ENCODE measurements at places on chromosomes 7 and 10. TPM values are rescaled to one million over a fixed set of nuclear protein-coding genes. Genes with fewer than 3 reads are reported as not detected.

The PPP1R17 gene
- not detected for total RNA-seq

The TECTB gene
- not detected for total RNA-seq

The FAM170B gene
- total RNA-seq: not detected

The CALML3 gene
- total RNA-seq: not detected

The PSMG3 gene
- 32.7 TPM for total RNA-seq

The RBM33 gene
- 19.6 TPM for total RNA-seq

DNA sequence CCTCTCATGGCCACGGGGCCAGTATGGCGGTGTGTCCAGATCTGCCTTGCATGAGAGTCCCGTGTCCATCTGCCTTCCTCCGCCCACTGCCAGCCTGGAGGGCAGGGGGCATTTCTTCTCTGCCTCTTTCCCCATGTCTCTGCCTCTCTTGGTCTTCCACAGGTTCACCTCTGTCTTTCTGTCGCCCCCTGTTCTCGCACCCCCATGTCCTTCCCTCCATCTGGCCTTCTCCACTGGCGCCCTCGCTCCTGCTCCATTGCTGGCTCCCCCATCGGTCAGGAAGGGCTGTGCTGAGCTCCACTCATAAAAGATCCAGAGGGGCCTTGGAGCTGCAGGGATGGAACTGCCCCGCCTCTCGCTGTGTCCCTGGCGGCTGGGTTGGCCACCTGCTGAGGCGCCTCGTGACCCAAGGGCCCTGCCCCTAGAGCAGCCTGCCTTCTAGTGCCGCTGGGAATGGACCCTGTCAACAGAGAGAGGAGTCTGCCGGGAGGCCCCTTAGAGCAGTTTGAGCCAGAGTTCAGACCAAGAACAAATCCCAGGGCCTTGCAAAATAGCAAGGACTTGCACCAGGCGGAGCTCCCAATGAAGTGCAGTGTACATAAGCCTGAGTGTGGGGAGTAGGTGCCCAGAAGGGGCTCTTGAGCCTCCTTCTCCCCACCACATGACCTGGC lies 42.0 kb downstream of the GOLGA7B start:
- DNase-seq: no peak

DNA sequence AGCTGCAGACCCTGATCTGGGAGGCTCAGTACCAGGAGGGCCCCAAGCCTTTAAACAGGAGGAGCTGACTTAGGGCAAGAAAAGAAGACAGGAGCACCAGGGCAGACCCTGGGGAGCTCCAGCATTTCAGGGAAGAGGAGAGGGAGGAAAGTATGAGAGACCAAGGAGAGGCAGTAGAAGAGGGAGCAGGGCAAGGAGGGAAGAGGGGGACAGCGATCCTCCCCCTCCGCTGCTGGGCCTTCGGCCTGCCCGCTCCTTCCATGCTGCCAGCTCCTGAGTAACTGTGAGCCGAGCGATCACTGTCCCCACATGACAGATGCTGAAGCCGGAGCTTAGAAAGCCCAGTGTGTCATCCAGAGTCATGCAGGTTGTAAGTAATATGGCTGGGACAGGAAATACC lies 65.9 kb downstream of the ALOX5 start:
- DNase-seq: no peak

DNA sequence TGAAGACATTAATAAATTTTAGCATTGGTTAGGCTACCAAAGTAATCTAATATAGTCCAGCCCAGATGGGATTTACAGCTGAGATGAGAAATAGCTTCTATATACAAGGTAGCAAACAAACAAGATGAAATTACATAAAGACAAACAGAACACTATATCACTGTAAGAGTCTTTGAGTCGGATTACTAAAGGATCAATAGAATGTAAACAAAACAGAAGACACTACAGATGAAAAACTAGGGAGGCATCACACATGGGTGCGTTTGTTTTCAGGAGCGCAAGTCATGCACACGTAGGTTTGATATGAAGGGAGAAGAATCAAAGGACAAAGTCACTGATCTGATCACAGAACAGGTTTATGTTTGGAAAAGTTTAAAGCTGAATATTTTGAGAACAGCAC lies 26.5 kb downstream of the MPP7 start:
- no peak for DNase-seq

- DNase-seq: no peak
These were observed 26.7 kb upstream of the CYCS start for GRCh38 chr7:25151773-25152172.

DNA sequence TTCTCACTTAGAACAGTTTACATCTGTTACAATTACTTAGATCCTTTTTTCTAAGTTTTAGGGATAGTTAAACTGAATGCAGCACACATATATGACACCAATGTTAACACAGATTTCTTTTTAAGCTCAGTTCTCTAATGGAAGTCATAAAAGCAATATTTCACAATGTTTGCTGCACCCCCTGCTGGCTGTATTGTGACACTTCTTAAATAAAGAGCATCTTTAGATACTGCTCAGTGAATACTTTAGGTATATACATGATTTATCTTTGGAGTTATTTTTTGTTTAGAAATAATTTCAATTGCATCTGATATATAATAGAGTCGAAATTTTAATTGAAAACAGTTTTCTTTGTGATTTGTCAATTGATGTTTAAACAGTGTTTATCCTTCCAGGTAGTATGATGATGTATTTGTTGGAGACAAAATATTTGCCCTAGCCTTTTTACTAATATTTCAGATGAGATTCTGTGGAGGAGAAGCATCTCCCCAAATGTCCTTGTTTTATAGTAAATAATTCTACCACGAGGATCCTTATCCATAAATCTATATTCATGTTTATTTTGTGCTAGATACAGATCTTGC lies 174.4 kb downstream of the ST7 start:
- DNase-seq: peak; percentile 68

- no peak for DNase-seq
These were observed 249.6 kb downstream of the BAMBI start for GRCh38 chr10:28926932-28927331.

GRCh38 chr10:26525586-26525985 lies 87.4 kb downstream of the APBB1IP start:
- DNase-seq: no peak

DNA sequence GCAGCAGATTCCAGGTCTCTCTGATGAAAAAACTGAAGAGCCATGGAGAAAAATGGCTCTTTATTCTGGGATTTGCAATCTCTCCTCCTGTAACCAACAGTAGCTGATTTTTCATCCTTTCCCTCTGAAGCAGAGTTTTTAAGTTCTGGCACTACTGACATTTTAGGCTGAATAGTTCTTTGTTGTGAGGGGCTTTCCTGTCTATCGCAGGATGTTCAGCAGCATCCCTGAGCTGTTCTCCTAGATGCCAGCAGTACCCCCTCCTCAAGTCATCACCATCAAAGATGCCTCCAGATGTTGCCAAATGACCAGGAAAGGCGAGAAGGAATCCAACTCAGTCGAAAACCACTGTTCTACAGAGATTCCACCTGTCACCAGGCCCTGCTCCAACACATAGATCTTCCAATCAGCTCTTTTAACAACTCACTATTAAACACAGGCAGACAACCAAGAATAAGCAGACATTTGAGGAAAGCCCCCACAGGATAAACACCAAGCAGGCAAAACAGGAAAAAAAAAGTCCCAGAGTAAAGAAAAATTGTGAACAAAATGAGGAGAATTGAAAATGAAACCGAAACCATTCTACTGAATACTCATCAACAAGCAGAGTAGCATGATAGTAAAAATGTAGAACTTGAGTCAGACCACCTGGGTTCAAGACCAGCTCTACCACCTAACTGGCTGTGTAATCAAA lies 124.8 kb downstream of the MPP7 start:
- no peak for DNase-seq

DNA sequence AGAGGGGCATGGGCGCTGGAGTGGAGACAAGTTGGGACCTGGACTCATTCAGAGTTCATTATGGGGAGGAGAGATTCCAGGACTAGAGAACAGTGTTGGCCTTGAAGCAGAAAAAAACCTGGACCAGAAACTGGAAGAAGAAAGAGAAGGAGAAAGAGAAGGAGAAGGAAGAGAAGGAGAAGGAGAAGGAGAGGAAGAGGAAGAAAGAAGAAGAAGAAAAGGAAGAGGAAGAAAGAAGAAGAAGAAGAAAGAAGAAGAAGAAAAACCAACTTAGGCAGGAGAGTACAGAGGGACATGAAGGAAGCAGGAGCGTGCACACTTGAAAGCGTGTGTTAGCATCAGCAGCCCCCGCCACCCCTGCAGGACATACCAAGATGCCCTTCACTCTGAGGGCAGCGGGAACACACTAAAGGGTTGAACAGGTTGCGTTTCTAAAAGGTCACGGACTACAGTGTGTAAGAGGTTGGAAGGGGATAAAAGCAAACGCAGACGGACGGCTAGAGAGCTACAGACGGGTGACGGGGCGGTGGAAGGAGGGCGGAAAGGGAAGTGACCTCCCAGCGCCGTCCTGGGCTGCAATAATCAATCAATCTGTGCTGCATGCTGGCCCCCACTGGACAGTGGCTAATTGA lies 95.3 kb downstream of the SEC61G start:
- no peak for DNase-seq

- no peak for DNase-seq
These were observed 330.7 kb downstream of the ELMO1 start for GRCh38 chr7:37118004-37118403.

- DNase-seq: peak; percentile 81
These were observed 43.9 kb downstream of the IFIT5 start for GRCh38 chr10:89458291-89458690.

- no peak for DNase-seq
These were observed 64.4 kb upstream of the ARID5B start for GRCh38 chr10:61836888-61837754.

- no peak for DNase-seq
These were observed 52.0 kb upstream of the NMT2 start for GRCh38 chr10:15220445-15220844.

DNA sequence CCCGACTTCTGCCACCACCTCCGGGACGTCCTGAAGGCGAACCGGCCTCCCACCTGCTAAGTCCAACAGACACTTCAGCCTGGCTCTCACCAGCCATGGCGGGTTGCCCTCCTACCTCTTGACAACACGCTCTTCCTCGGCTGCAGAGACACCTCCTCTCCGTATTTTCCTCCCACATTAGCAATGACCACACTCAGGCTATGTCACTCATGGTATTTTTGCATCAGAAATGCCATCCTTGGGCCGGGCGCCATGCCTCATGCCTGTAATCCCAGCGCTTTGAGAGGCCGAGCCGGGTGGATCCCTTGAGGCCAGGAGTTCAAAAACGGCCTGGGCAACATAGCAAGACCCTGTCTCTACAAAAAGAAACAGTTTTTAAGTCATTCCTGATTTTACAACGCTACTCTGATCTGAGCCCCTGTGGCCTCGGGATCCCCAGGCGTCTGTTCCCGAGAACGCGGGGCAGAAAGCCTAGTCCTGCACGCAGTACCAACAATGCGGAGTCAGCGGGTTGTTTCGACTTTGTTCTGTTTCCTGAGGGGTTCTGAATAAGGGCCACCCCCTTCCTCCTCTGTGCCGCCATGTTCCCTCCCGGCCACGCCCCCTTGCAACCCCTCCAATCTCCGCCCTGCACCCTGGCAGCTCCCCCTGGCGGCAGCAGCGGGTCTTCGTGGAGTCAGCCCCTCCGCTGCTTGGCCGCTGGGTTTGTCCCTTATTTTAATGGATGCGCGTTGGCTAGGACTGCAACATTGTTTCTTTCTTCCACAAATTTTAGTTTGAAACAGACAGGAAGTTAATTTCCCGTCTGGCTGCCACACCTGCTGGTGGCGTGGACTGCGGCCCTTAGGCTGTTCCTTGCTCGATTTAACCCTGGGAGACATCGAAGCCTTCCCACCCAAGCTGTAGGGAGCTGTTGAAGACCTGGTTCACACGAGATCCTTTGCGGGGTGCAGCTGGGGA lies 9.7 kb upstream of the ZFAND2A start:
- DNase-seq: peak; percentile 47

DNA sequence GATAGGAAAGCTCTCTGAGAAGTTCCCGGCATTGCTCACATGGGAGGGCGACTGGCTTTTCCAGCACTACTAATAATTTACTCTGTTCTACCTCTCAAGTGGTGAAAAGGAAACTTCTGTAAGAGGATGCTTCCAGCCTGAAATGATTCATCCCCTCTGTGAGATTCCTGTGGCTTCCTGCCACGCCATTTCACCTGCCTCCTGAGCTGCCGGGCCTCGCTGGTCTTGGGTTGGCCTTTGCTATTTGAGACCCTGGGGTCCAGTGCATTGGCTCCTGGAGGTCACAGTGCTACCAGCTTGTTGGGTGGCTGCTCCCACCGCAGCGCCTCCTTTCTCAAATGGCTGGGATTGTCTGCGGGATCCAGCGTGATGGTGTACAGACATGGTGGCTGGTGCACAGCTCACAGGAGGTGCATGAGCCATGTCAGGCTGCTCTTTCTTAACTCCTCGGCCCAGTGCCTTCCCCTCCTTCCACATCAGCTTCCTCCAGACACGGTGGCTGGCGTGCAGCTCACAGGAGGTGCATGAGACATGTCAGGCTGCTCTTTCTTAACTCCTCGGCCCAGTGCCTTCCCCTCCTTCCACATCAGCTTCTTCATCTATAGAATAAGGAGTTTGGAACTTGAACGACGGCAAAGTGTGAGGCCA lies 42.9 kb upstream of the PCBD1 start:
- peak; percentile 26 for DNase-seq

Data from cardiac muscle cell (in vitro differentiated cells and primary cell).